ENCODE measurements at places on chromosomes 16 and 17.

DNA sequence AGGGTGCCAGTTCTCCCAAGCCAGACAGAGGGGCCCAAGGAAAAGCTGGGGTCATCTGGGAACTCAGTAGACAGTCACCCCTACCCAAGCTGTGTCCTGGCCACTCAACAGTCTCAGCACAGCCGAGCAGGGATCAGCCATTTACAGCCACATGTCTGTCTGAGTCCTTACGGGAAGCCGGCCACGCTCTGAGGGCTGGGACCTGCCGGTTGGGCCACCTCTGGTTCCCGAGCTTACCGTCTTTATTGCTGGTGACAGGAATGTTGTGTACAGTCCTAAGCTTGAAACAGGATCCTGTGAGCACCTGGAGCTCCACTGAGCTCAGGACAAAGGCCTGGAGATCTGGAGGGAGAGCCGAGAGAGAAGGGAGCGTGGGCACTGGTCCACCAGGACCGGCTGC is 59.8 kb downstream of the TIMM22 start:
- no peak for DNase-seq

GRCh38 chr17:66511135-66511534 is 208.7 kb downstream of the PRKCA start:
- DNase-seq, result no peak

DNA sequence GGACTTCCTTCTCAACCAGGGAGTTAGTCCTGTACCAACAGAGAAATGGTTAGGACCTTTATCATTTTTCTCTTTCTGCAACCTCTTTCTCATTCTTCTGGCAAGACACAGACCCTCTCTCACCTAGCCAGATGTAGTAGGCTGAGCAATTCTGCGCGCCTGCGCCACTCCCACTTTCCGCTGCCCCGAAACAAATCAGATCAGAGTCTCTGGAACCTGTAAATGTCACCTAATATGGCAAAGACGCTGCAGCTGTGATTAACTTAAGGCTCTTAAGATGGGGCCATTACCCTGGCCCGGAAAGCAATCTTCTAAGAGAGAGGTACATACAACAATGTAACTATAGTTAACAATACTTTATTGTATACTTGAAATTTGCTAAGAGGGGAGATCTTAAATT is 94.3 kb upstream of the ASIC2 start:
- DNase-seq, result no peak

DNA sequence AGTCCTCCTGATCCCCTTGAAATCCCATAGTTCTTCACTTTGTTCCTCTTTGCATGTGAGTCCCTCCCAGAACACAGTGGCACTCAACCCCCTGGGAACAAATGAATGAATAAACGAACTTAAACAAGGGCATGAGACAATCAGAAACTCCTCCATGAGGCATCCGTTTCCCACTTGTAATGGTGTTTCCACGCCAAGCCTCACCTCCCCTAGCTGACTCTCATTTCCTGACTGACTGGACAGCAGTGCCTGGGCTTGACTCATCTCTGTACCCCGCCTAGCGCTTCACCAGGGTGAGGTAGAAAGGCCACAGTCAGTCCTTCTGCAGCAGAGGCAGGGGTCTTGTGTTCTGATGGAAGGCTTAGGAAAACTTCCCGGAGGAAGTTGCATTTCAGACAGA is 14.2 kb downstream of the KIF1C start:
- no peak for DNase-seq

GRCh38 chr17:67281053-67281452 is 36.1 kb upstream of the HELZ start:
- no peak for DNase-seq

DNA sequence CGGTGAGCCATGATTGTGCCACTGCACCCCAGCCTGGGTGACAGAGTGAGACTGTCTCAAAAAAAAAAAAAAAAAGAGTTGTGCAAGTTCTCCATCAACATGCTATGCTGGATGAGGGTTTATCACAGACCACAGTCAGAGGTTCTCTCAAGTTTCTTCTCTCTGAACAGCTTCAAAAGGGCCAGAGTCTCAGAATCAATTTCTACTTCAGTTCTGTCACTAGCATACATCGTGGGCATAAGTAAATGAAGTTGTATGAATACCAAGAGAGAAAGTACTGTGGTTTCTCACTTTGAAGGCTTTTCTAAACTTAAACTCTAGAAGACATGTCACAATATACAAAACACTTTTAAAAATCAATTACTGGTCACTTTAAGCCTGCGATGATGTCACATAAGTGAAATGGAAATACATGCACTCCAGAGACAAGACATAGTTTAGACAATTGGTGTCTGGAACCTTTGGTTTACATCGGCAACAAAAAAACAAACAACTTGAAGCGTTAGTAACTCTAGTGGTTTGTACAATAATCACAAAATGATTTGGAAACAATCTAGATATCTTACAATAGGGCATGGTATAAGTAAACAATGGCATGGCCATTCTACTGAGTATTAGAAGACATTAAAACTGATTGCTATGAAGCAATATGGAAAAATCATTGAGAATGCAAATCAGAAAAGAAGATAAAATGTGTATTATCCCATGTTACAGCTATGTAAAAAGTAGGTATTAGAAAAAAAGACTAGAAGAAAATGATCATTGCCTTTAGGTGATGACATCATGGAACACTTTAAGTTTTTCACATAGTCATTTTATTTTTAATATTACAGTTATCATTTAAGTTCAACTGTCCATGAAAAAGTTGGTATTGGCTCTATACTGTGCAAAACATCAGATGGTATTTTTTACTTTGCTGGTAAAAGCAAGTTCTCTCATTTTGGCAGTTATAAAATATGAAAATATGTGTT is 232.3 kb downstream of the ZFHX3 start:
- DNase-seq, result no peak

DNA sequence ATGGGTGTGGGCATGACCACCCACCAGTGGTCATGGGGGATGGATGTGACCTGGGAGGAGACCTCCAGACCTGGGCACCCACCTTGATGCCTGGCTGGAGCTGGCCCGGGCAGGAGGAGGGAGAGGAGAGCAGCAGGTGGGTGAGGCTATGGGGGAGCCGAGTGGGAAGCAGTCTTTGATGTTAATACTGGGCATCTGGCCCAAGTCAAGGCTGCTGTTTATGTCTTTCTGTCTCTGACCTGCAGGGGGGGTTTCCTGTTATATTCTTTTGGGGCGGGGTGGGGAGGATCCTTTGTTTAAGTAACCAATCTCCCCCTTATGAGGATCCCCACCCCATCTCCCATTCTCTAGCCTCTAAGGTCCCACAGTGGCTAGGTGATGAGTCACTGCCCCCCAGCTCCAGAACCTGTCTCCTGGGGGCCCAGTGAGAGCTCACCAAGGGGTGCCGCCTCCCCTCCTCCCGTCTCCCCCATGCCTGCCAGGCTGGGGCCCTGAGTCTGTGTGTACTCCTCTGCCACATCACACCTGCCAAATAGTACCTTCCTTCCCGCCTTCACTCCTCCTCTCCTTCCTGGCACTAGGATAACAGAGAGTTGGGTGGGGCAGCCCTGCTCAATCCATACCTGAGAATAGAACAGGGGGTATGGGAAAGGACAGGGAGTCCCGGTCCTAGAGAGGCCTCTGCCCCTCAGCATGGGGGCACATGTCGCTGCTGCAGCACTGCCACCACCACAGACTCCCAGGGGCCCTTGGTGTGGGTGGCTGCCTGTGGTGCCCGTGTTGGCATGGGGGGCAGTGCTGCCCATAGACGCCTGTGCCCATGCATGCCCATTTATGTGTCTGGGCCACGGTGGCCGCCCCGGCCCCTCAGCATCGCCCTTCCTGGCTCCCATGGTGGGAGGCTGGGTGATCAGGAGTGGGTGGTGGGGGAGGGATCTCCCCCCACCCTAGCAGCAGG is 7.3 kb downstream of the THRA start:
- DNase-seq, result peak; percentile 72

DNA sequence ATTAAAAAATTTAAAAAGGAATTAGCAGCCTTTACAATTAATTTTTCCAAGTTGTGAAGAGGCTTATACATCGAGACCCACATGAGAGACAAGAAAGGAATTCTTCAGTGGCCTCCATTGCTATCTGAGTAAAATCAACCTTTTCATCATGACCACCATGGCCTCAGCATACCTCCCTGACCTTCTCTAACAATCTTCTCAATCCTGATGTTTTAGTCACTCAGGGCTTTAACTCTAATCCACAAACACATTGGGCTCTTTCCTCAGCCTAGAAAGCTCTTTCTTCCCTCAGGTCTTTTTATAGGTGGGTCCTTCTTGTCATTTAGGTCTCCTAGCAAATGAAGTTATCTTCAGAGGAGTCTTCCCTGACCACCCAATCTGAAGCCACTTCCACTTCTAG is 46.4 kb downstream of the SPOP start:
- DNase-seq, result no peak

DNA sequence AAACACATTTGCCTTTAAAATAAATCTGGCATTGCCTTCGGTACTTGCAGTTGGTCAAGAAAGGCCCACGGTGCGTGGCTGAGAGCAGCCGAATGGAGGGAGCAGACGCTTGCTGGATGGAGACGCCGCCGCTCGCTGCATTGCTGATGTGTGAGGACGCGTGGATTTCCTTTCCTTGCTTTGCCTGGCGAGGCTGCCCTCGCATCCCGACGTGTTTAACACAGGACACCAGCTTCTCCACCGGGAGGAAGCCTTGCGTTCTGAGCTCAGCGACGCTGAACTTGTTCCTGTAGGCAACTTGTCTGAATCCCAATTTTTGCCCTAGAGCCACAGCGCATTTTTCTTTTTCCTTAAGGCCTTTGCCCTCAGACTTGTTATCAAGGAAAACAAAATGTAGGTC is 45.8 kb downstream of the COX4I1 start:
- no peak for DNase-seq

- no peak for DNase-seq
Measured at GRCh38 chr17:38598995-38599394, 6.8 kb downstream of the SRCIN1 start.

DNA sequence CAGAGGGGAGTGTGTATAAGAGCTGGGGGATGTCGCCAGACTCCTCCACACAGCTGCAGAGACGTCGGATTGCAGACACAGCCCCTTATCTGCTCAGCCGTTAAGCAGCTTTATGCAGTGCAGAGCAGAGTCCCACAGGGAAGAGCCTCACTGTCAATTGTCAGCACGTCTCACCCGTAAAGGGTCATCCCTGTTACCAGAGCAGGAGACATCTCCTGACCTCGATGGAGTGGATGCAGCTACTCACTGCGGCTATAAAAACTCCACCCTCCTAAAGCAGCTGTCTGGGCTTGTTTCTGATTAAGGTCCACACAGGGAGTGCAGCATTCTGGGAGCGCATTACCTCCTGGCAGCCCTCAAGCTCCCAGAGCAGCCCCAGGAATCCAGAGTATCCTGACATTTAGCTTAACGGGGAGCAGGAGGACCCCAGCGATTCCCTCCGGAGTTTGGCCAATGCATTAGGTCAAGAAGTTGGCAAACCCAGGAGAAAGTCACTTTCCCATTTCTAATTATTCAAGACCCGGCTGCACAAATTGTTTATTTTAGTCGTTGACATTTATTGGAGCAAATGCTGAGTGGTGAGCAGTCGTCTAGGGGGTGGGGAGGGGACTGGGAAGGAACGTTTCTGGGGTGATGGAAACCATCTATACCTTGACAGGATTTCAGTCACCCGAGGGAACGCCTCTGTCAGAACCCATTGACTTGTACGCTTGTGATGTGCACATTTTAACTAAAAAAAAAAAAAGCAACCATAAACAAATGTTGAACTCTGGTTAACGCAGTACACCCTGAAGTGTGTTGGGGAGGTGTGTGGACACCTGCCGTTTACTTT is 100.0 kb upstream of the ZNF469 start:
- DNase-seq, result no peak

DNA sequence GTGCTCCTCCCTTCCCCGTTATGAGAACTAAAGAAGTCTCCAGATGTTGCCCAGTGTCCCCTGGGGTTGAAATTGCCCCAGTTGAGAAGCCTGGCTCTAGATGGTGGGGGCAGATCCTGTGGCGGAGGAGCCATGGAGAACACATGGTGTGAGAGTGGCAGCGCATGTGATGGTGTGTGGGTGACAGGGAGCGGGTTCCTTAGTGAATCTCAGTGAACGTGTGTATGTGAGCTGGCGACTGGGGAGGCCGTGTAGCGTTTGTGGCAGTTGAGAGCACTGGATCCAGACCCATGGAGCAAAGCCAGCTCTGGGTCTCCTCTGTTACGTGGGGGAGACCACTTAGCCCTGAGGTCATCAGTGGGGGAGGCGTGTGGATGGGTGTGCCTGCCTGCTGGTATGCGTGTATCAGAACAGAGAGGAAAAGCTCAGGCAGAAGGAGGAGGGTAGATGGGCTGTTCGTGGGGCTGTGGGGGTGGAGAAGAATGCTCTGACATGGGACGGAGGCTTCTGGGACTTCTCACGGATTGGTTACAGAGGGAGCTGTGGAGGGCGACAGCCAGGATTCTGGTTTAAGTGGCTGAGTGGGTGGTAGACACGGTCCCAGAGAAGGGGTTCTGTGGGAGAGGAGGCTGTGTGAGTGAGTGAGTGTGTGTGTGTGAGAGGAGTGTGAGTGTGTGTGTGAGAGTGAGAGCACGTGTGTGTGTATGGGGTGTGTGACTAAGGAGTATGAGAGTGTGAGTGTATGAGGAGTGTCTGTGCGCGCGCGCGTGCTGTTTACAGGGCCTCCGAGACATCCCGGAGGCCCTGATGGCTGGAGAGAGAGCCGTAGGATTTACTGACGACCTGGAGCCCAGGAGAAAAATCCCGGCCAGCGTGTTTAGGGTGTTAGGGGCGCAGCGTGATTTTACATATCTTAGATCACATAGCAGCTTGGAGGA is 193.8 kb downstream of the SNX29 start:
- DNase-seq, result no peak

GRCh38 chr17:29722411-29723198 is 99.9 kb upstream of the CORO6 start:
- peak; percentile 75 for DNase-seq

DNA sequence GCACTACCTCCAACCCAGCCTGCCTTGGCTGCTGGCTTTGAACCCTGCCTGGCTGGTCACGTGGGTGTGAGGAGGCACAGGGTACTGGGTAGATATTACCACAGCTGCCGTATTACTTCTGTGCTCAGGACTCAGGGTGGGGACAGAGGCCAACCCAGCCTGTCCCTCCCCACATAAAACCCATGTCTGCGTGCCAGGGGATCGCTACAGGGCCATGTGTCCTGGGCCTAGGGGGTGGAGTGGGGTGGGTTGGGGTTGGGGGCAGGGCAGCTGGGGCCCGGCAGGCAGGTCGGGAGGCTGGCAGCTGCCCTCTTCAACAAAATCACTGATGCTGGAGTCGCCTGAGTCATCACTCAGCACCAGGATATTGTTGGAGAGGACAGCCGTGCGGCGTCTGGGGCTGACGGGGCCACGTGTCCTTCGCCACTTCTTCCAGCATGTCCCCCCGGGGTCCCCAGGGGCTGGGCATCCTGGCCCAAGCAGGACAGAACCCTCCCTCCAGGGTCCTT is 39.7 kb upstream of the PVALEF start:
- DNase-seq, result no peak

- no peak for DNase-seq
Measured at GRCh38 chr16:7399296-7399695, 66.7 kb downstream of the RBFOX1 start.

All from NCI-H1694 (cell line).